ENCODE measurements at places on chromosomes 13 and 19. TPM values are rescaled to one million over a fixed set of nuclear protein-coding genes. Genes with fewer than 3 reads are reported as not detected.

The ZNF729 gene
- not detected for total RNA-seq

The CYP4F11 gene
- 15.6 TPM for total RNA-seq

The DACT3 gene
- total RNA-seq, result 9.7 TPM

The ANKRD24 gene
- 4.5 TPM for total RNA-seq

The ADGRE3 gene
- not detected for total RNA-seq

The CEACAM4 gene
- total RNA-seq, result not detected

The CC2D1A gene
- 49.6 TPM for total RNA-seq

The ZNF699 gene
- 53.6 TPM for total RNA-seq

The MEDAG gene
- 4.1 TPM for total RNA-seq

The OR7A5 gene
- not detected for total RNA-seq

The FLT3 gene
- total RNA-seq, result not detected

The FUT3 gene
- total RNA-seq, result 7.0 TPM

The TMEM272 gene
- not detected for total RNA-seq

The ATP8B3 gene
- total RNA-seq, result 1.3 TPM

All from stomach (tissue), 19 donors.